ENCODE measurements at places on chromosomes 12 and 14.

GRCh38 chr12:18108611-18109010, 18.6 kb upstream of the RERGL start:
- no peak for DNase-seq

DNA sequence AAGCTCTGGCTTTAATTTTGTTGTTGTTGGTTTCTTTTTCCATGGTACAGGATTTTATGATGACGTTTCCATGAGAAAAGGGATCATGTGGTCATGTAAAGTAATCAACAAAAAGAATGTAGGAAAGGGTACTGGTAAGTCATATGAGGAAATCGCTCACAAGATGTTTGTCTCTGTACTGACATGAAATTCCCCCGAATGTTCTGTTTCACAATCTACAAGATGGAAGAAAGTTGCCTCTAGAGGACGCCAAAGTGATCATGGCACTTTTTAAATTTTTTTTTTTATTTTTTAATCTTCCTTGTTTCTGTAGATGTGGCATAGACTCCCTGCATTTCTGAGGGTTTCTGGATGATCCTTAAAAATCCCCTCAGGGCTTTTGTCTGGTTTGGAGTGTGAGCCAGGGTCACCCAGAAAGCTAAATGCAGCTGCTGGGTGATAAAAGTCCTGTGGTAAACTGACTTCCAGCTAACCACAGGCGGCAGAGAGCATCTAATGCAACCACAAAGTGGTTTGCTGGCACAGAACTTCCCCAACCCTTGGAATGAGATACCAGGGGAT, 393.5 kb downstream of the CCDC91 start:
- DNase-seq: no peak

- DNase-seq: no peak
Observed at GRCh38 chr12:62146318-62146717, 113.9 kb upstream of the USP15 start.

GRCh38 chr12:116164250-116165035, 113.0 kb downstream of the MED13L start:
- no peak for DNase-seq

- DNase-seq: no peak
Observed at GRCh38 chr12:65368055-65368454, 89.6 kb downstream of the MSRB3 start.

DNA sequence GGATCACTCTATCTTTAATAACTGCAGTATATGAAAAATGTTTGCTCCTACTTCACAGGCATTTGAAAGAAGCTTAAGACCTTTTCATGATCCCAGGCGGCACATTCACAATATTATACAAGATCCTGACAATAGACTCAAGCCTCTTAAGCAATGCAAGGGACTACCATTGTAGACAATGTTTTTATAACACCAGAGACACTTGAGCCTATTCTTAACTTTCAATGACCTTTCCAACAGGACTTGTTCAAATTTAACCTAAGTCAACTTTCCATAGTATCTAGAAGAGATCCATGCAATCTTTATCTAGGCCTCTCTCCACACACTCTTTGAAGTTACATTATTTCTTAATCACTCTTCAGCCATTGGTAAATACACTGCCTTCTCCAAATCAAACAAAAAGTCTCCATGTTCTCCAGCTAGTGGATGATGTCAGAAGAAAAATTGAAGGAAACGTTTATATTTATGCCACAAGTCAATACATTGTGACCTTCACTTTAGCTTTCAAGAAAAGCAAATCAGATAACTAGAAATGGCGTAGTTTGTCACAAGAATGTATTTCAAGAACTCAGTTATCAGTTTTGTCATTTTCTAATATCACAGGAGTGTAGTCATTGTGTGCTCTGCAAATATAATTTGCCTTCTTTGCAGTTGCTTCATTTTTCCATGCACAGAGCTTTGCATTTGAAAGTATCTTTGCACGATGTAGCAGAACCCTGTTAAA, 41.2 kb downstream of the PHLDA1 start:
- DNase-seq: no peak

DNA sequence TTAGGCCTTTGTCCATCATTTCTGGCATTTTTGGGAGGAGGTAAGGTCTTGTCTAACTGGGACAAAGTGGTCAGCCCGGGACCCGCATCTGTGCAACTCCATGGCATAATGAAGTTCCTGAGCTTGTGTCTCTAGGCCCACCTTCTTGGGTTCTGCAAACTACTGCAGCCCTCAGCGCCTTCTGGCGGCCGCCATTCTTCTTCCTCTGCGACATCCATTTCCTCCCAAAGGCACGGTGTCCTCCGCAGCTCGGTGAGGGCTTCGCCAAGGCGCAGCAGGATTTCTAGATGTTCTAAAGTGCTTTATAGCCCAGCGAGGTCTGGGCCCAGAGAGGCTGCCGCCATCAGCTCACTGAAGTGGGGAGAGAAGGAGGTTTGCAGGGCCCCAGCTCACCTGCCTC, 134.4 kb upstream of the OR4E1 start:
- DNase-seq: no peak

DNA sequence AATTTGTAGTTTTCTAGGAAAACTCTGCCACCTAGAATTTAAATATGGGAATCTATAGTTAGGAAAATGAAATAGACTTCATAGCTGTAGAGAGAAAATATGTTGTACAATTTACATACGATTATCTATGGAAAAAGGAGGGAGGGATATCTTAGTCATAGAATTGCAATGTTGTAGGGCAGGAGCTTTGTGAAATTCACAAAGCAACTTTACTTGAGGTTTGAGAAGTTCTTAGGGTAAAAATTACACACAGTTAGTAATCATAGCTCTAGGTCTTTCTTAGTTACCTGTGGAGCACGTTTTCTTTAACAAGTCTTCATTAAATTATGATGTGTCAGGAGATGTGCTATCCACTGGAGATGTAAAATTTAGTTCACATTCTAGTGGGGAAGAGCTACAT, 61.4 kb upstream of the DBX2 start:
- DNase-seq: no peak

- DNase-seq: no peak
Observed at GRCh38 chr12:121673013-121673511, 3.6 kb upstream of the MORN3 start.

DNA sequence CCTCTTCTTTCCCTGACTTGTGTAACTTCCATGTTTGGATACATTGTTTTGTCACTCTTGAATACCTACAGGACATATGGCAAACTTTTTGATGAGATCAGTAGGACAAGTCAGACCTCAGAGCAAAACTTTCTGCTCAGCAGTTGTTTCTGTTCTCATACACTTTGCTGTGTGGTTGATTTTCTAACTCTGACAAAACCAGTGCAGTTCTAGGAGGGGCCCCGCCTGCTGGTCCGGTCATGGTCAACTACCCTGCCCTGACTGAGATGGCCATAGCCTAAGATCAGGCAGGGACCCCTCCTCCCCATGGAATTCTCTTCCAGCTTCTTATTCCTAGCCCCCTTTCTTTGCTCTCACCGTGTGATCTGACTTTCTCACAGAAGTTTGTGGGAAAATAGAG, 92.8 kb downstream of the OTOGL start:
- peak; percentile 68 for DNase-seq

DNA sequence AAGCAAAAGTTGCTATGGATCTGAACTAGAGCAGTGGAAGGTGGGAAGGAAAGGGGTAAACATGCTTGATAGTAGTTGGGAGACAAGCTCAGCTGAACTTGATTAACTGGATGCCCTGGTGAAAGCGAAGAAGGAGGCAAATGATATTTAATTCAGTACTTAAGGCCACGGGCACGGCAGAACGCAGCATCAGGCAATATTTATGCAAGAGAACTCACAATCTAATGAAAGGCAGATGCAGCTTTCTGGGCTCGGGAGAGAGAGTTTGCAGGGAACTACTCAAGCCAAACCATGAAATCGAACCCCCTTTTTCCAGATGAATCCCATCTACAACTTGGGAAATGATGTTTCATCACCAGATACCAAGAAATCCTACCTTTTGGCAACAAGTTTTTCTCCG, 3.5 kb upstream of the CNIH1 start:
- DNase-seq: no peak

Data from MM.1S (cell line).